ENCODE measurements at places on chromosomes 7 and 10. TPM values are rescaled to one million over a fixed set of nuclear protein-coding genes. Genes with fewer than 3 reads are reported as not detected.

Gene SPDYE2
- total RNA-seq = not detected

Gene CPA2
- total RNA-seq = 3.3 TPM

Gene ZNF398
- 15.3 TPM for total RNA-seq

Gene UCMA
- not detected for total RNA-seq

Gene LBX1
- total RNA-seq = not detected

DNA sequence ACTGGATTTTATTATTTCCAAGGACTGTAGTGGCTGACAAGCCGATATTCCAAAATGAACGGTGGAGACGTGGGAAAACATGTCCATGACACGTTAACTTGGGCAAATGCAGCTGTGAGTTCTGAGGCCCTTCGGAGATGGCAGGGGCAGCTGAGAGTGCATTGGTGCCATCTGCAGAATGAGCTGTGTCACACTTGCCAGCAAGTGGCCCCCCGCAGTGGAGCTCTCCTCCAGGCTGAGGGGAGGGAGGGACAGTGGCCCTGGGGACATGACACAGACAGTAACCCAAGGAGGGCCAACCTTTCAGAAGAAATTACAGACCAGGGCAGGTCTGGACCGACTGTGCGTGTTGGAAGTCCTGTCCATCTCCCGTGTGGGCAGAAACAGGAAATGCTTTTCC, 139.4 kb downstream of the SVIL start:
- no peak for DNase-seq

DNA sequence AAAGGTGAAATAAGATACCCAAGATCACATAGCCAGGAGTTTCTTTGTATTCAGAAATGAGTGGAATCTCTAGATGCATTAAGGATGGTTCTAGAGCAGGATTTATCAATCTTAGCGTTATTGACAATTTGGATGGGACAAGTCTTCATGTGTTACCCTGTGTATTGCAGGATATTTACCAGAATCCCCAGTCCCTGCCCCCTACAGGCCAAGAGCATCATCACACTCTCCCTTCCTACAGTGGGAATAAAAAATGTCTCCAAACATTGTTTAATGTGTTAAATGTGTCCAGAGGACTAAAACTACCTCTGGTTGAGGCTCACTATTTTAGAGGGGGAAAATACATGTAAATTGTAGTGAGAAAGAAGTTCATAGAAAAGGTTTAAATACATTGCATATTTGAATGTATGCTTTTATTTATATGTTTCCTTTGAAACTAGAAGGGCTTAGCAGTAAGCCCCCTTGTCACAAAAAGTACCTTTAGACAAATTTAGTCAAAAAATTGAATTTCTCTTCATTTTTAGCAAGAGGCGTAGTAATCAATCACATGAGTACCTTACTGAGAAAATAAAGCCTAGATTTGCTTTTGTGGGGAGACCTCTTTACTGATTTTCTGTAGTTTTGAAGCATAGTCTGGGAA, 141.2 kb downstream of the MLLT10 start:
- DNase-seq = no peak

GRCh38 chr10:104300736-104301292, 31.8 kb downstream of the GSTO2 start:
- DNase-seq = peak; percentile 32

GRCh38 chr7:131554880-131555516, 1.4 kb downstream of the PODXL start:
- no peak for DNase-seq

GRCh38 chr7:73565675-73566340, 8.3 kb upstream of the BCL7B start:
- no peak for DNase-seq

- DNase-seq = no peak
Observed at GRCh38 chr7:116027786-116028185, 2.8 kb downstream of the TFEC start.

DNA sequence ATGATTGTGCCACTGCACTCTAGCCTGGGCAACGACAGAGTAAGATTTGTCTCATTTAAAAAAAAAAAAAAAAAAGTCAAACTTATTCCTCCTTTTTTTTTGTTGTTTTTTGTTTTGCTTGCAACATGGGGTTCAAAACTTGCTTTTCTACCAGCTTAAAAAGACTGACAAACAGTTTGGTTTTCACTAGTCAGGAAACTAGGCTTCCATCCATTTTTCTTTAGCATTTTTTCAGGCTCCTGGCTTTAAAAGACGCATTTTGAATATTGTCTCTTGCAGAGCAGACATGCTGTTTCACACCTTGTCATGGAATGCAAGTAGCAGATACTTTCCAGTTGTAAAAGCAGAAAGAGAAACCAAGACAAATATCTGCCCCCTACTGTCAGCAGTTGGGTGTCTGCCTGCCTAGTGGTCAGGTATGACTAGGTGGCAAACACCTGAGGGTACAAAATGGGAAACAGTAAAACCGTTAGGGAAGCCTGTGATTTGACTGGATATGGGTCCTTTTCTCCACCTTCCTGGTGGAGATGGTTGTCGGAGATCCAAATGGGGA, 139.9 kb downstream of the CCDC71L start:
- no peak for DNase-seq

DNA sequence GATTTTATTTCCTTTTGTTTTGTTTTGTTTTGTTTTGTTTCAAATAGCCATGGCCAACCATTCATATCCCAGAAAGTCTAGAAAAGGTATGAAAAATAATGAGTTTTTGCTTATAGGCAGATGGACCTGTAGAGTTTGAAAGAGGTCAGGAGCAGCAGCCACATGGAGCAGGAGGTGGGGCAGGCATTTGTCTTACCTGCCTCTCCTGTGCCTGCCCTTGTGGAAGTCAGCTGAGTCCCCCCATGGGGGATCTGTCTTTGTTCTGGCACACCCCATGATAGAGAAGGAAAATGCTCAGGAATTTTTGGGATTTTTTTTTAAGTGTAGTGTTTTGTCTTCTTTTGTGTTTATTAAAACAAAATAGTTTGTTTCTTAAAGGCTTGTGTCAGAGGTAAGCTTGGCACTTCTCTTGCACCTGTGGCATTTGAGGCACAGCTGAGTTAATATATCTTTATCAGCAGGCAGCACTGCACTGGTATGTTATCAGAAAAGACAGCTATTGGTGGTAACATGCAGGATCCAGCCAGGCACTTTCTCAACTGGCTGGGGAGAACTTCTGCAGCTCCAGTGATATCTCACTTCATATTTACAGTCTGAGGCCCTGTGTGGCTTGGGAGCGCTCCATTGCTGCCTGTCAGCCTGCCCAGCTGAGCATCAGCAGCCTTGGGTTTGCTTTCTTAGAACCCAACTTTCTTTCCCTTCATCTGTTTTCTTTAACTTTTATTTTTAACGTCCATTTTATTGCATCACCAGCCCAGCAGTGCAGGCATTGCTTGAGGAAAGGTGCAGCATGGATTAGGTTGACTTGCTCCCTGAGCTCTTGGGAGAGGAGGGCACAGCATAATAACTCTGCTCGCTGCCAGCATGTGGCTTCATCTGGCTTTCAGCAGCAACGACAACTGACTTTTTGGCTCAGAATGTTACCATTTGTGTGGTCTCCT, 44.4 kb downstream of the LRRC4 start:
- DNase-seq = no peak

DNA sequence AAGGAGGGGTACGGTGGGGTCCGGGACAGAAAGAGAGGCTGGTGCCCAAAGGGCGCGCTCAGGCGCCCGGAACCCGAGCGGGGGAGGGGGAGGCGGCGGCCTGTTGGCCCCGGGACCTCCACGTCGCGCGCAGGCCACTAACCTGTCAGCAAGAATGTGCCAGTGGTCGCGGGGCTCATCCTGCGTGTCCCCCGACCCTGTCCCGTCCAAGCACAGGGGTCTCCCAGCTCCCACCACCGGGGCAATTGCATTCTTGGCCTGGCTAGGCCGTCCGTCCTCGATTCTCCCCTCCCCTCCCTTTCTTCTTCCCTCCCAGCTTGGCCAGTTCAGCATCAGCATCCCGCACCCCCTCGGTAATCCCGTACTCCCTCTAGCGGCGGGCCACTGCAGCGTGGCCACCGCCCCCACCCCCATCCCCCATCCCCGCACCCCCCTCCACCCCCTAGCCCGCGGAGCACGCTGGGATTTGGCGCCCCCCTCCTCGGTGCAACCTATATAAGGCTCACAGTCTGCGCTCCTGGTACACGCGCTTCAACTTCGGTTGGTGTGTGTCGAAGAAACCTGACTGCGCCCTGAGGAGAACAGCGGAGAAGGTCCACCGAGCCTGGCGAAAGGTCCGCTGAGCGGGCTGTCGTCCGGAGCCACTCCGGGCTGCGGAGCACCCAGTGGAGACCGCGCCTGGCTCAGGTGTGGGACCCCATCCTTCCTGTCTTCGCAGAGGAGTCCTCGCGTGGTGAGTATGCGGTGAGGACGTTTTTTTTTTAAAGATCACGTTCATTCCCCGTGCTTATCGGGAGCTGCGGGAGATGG, at the start of gene SGCE:
SGCE (minus strand) TSS at position 286 of the 810 bp plus-strand sequence; CDS start at position 251, 35 bp downstream.
- peak; percentile 60 for DNase-seq

DNA sequence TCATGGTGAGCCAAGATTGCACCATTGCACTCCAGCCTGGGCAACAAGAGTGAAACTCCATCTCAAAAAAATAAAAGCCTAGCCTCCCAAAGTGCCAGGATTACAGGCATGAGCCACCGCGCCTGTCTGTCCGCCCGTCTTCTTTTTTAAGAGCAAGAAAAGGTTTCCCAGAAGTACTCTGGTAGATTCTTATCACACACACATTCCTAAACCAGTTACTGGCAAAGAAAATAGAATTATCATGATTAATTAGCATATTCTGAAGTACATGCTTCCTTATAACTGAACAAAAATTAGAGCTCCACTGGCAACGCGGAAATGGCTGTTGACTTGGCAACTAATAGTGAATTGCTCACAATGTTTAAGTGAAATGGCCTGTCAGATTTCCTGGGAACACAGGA, 87.0 kb downstream of the ADK start:
- DNase-seq = no peak

DNA sequence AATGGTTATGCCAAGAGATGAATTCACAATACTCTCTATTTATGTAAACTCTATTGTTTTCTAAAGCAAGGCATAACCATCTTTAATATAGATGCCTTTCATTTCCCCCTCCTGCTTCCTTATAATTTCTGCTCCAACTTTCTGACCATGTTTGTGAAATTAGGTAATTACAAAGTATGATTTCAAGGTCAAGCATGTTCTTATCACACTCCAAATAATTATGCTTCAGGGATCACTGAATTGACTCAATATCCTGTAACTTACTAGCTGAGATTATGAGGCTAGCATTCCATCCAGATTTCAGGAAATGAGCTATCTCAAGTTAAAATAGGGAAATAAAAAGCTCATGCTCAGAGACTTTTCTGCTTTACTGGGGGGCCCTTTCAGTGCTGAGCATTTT, 655.9 kb upstream of the IGFBP3 start:
- DNase-seq = no peak

DNA sequence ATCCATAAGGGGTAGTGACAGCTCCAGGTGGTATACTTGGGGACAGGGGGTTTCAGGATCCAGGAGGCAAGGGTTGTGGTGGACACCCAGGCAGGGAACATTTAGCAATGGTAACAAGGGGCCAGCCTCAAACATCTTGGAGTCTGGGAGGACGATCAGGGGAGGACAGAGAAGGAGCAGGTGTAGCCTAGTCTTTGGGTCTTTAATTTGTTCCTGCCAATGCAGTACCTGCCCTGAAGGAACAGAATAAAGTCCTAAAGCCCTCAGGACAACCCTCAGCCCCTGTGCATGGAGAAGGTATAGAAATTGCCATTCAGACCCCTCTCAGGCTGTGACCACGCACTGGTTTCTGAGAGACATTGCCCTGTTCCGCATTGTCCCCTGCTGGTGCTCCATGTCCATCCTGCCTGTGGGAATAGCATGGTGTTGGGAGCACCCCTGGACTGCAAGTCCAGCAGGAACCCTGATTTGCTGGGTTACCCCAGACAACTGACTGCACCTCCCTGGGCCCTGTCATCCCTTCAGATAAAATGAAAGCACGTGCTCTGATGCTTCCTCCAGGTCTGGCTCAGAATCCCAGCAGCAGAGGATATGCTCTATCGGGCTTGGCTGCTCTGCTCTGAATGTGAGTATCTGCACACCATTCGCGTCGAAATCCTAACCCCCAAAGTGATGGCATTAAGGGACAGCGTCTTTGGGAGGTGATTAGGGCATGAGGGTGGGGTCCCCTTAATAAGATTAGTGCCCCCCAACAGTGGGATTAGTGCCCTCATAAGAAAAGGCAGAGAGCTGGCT, 24.2 kb downstream of the DDC start:
- DNase-seq = no peak

DNA sequence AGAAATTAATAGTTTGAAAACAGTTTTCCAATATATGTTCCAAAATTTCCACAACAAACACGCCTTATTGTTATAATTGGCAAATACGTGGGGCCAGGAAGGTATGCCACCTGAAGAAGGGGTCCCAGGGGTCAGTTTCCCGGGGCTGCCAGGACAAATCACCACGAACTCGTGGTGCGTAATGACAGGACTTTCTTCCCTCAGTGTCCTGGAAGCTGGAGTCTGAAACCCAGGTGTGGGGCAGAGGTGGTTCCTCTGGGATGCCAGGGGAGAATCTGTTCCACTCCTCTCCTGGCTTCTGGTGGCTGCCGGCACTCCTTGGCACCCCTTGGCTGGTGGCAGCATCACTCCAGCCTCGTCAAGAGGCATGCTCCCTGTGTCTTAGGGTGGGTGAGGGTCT, 56.7 kb downstream of the CHST15 start:
- DNase-seq = no peak

DNA sequence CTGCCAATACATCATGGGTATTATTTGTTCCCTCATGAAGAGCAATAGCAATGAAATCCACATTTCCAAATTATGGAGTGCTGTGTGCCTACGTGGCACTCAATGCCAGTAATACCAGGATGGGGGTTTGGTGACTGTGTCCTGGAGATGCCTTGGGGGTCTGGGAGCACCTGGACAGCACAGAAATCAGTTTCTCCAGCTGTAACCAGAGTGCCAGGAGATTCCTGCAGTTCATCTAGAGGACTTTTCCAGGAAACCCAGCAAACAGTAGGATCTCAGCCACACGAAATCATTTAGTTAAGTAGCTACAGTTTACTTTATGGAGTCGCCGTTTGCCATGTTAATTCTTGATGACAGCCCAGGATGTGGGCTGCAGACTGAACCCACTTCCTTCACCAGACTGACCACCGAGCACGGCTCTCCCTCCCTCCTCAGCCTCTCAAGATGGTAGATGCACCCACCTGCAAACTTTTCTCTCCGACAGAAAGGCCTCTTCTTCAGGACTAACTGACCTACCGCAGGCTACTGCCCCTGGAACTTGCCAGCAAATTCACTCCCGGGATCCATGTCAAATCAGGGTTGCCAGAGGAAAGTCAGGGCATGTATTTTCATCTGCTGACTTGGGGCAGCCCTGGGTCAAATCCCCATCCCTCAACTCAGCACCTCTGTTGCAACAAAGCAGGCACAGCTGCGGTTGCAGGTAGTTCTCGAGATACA, 30.3 kb downstream of the MKI67 start:
- DNase-seq = no peak

GRCh38 chr7:37208528-37208927, 240.1 kb downstream of the ELMO1 start:
- DNase-seq = peak; percentile 65

GRCh38 chr10:125144693-125145623, 15.4 kb downstream of the CTBP2 start:
- DNase-seq = no peak

- no peak for DNase-seq
Observed at GRCh38 chr10:119268871-119269506, 61.6 kb downstream of the GRK5 start.

All from mucosa of gallbladder (tissue), 1 donor.